ENCODE measurements at places on chromosomes 6 and 20.

GRCh38 chr6:31125162-31125561 lies 4.9 kb upstream of the CDSN start:
- no peak for DNase-seq

- no peak for DNase-seq
Measured at GRCh38 chr6:109979033-109979921, 1.2 kb downstream of the GPR6 start.

DNA sequence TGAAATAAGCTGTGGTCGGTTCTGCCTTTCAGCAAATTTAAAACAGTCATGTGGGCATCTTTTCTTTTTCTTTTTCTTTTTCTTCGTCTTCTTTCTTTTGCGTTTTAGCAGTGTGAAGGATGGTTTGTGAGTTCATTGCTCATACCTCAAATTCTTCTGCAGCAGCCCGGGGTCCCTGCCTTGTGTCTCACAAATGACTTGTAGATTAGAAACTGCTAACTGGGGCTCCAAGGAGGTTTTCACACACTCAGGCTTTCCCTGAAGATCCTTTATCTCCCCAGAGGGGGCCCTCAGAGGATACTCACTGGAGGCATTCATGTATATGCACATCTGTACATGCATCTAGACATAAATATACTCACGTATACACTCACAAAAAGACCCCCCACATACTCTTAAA lies 1.7 kb downstream of the SMOC2 start:
- no peak for DNase-seq

DNA sequence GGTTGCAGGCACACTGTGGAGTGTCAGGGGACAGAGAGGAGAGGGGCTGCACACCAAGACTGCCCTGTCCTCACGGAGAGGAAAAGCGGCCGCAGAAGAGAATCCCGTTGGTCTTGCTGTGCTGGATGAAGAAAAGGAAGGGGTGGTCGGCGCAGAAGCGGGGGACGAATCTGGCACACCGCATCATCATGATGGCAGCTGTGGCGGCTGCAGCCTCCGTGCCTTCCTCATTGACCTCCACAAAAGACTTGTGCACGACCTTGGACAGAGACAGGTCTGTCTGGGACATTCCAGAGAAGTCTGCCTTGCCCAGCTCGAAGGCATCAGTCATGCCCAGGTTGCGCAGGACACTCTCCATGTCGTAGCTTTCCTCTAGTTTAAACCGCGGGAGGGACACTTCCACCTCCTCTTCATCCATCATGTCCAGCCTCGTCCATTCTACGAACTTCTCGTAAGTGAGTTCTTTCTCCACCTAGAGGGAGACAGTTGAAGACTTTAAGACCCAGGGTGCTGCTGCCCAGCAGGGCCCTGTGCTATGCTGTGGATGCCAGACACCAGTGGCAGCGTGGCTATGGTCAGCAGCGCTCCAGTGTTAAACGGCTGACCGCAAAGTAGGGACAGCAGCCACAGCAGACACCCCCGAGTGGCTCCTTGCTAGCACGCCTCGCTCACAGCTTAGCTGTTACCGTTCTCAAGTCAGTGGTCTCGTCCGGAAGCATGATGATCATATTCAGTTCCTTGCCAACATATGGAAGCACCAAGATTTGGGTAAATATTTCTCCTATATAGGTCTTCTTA lies 22.9 kb downstream of the SERPINB6 start:
- DNase-seq, result no peak

DNA sequence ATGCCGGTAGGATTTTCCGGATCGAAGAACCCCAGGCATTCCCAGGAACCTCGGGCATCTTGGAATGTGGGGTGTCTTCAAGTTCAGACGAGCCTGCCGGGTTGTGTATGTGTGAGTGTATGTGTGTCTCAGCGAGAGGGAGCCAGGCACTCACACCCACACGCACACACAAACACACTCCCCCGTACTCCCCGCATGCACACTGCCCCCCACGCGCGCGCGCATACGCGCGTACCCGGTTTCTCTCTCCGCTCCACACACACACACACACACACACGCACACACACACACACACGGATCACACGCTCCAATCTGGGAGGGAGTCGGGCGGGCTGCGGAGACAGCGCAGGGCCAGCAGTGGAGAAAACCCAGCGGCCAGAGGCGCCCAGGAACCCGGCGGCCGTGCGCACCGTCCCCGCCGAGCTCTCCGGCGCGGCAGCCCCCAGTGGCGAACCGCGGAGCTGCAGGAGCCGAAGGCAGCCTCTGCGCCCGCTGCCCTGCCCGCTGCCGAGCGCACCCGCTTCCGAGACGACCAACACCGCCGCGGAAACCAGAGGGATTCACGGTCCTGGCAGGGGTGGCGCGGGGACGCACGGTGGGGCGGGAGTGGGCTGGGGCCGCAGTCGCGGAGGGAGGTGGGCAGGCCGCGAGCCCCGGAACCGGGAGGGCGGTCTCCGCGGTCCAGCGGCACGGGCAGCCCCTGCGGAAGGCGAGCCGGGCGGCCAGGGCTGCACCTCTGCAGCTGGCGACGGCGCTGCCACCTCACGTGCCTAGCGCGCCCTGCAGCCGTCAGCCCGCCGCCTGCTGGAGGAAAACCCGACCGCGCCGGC lies at the start of gene LRFN2:
Gene LRFN2 (minus strand): TSS at position 125 of the 830 bp plus-strand sequence.
- peak; percentile 29 for DNase-seq

DNA sequence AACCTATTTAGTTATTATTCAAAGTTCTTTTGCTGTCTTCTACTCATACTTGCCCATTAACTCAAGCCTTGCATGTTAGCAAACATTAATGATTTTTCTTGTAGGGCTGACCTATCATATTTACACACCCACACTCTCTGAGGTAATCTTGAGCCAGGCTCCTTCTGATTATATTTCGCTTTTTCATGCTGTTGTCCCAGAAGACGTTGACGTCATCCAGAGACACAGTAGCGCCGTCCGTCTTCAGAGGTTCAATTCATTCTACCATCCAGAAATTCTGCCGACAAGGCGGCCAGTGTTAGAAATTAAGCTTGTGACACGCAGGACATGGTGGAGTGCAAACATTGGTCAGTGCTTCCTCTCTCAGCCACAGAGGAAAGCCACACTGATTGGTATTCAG lies 584.7 kb downstream of the BMP2 start:
- no peak for DNase-seq

DNA sequence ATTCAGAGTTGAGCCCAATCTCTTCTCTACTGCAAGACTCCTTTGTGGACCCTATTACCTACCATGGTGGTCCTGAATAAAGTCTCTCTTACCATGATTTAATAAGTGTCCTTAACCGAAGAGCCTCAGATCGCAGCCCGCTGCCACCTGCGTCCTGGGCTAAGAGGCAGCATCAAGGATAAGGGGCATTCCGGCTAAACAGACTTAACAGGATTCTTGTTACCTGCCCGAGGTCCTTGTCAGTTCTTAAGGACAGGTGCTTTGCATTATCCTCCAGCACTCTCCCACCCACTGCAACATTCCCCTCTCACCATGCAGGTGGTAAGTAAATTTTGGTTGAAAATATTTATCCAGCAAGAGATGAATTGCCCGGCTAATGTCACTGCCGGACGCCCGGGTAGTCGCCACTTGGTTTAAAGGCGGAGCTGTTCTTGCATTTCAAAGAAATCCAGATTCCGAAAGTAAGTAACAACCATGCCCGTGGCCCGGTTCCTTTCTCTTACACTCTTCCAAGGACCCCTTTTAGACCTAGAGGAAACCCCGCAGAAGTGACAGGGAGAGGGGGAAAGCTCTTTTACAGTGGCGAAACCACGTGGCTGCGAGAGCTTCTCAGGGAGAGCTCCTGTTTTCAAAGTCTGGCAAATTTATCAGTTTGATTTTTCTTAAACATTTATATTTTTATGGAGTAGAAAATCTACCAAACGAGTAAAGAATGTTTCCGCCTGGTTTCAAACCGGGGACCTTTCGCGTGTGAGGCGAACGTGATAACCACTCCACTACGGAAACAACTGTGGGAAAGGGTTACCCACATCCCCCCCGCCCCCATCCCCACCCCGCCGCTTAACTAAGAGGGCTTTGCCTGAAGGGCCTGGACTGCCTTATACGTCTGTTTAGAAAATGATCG lies 41.9 kb upstream of the PRSS16 start:
- no peak for DNase-seq

DNA sequence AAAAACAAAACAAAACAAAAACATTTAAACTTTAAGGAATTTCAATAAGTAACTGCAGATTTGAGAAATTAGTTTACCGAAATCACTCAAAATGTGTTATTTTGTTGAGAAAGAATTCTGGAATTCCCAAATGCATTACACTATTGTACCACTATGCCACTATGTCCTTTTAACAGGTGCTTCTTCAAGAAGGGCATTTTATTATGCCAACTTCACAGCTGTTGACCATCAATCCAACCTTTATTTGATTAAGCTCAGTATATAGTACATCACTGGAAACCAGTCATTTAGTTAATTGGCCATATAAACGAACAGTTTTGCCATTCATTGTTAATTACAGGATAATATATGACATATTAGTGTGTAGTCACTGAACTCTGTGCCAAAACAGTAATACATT lies 221.7 kb downstream of the ARHGAP18 start:
- no peak for DNase-seq

GRCh38 chr20:32521780-32522525 lies 63.2 kb downstream of the NOL4L start:
- peak; percentile 13 for DNase-seq

All from HS-5 (cell line).